ENCODE measurements at places on chromosomes 6 and 20.

GRCh38 chr6:117542493-117542892 is 59.8 kb downstream of the GOPC start:
- DNase-seq: no peak

DNA sequence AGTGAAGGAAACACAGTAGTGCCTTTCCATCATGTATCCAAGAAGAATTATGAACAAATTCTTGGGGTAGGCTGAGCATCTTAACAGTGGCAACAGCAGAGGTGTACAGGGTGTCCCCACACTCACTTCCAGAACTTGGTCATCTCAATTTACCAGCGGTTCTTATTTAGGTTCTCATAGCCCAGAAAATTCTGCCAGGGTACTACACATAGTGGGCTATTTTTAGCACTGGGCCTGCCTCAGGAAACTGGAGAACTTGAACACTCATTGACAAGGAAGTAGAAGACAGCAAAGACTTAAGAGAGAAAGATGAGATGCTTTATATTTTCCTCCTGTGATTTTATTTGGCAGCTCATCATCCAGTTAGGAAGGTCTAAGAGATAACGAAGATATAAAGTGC is 71.8 kb upstream of the PHIP start:
- DNase-seq: no peak

DNA sequence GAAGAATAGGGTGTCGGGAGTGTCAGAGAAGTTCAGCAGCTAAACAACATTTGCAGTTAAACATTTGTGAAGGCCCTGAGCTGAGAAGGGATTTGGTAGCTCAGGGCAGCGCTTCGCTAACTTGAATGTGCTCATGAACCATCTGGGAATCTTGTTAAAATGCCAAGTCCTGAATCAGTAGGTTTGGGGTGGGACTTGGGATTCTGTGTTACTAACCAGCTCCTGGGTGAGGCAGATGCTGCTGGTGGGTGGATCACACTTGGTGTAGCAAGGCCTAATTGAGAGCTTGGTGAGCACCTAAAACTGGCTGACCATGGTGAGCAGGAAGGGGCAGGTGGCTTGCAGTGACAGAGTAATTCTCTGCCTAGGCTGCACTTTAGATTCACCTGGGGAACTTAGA is 5.9 kb downstream of the PTPRA start:
- no peak for DNase-seq

- DNase-seq: no peak
These were observed 78.3 kb downstream of the AKAP7 start for GRCh38 chr6:131213501-131213990.

DNA sequence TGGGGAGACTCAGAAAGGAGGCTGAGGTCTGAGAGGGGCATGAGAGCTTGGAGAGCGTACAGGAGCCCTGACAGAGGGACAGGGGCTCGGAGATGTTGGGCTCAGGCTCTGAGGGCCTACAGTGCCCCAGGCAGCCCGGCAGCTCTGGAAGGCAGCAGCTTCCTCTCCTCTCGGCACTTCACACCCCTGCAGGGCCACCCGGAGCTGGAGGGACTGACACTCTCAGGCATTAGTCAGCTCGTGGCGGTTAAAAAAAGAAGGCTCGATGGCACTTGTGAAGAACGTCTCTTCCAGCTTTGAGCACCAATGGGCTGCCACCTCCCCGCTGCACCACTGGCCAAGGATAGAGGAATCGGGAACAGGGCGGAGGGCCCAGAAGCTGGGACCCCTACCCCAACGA is 62.6 kb upstream of the SIRPA start:
- no peak for DNase-seq

- DNase-seq: no peak
These were observed 425.8 kb downstream of the FRK start for GRCh38 chr6:115634887-115635286.

GRCh38 chr6:50062051-50062450 is 12.3 kb upstream of the DEFB112 start:
- no peak for DNase-seq

GRCh38 chr6:7479801-7480266 is 61.6 kb upstream of the DSP start:
- no peak for DNase-seq

- DNase-seq: no peak
These were observed 110.3 kb downstream of the SOD2 start for GRCh38 chr6:159582736-159583135.

DNA sequence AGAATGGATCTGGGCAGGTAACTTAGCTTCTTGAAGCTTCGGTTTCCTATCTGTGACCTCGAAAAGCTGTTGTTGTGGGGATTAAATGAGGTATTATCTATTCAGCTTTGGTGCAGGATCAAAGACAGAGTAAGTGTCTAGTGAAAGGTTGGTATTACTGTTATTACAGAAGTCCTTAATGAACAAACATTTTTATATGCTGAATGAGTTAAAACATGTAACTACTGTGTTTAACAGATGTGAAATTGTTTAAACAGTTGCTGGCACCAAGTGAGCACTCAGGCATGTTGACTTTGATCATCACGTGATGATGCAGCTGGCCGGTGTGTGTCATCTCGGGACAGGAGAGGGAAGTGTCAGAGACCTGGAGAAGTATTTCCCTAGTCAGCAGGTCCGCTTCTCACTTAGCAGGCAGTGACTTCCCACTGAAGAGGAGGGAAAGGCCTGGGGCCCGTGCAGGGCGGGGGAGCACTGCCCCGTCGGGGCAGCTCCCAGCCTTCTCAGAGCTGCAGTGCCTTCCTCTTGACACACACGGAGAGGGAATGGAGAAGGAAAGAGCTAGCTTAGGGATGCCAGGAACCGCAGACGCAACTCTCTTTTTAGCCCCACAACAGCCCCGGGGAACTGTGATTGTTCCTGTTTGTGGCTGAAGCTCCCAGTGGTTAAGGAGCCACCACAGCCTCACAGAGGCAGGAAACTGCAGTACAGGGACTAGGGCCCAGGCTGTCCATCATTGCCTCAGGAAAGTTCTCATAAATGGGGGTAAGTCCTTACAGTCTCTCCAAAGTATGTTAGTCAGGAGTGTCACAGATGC is 18.0 kb downstream of the TUBB2A start:
- DNase-seq: no peak

DNA sequence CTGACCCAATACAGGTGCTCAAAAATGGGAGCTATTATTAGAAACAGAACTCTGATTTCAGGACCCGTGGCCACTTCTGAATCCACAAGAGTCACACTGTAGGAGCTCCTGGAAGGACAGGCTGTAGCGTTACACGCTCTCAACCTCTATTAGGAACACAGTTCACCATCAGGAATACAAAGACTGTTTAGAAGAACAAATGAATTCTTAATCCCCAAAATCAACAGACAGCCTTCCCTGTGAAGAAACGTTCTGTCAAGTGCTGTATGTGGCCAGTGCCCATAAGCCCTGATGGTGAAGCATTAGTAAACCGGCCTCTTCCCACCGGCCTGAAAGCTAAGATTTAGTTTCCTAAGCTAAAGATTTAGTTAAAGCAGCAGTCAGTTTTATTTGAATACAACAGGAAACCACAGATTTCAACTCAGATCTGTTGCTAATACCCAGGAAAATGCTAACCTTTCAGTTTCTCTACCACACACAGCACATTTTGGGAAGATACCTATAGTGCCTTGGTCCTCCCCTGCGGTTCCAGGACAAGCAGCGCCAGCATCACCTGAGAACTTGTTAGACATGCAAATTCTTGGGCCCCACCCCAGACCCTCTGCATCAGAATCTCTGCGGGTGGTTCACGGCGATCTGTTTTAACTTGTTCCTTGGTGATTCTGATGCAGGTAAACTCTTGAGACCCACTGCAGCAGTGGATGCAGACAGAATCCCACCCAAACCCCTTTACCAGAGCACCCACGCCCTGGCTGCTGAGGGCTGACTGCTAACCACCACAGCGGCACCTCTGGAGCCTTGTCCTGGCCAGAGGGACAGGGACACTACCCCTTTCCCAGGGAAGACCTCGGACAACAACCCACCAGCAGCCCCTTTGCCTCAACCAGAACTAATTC is 33.4 kb downstream of the MTRES1 start:
- DNase-seq: no peak

DNA sequence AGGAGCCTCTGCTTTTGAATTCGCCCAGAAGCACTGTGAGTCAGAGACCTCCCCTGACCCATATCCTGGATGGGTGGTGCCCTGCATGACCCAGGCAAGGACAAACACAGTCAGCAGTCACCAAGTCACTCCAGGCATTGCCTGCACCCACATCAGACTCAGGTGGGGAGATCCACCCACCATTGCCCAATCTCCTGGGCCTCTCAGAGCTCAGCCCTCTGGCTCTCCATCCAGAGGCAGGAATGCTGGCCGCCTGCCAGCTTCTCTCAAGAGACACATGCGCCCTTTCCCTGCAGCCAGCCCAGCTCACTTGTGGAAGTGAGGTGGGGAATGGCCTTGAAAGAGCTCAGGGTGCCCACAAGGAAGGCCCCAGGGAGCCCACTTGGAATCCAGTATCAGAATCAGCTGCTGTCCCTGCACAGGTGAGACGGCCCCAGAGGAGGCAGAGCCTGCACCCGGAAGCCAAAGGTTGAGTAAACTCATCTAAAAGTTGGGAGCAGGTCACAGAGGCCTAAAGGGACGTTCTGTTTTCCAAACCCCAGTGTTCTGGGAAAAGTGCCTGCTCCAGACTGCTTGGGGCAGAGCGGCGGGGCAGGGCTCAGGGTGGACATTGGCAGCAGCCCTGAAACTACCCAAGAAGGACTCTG is 129.8 kb downstream of the PREX1 start:
- DNase-seq: no peak

GRCh38 chr6:136952714-136953260 is 30.7 kb downstream of the SLC35D3 start:
- no peak for DNase-seq

DNA sequence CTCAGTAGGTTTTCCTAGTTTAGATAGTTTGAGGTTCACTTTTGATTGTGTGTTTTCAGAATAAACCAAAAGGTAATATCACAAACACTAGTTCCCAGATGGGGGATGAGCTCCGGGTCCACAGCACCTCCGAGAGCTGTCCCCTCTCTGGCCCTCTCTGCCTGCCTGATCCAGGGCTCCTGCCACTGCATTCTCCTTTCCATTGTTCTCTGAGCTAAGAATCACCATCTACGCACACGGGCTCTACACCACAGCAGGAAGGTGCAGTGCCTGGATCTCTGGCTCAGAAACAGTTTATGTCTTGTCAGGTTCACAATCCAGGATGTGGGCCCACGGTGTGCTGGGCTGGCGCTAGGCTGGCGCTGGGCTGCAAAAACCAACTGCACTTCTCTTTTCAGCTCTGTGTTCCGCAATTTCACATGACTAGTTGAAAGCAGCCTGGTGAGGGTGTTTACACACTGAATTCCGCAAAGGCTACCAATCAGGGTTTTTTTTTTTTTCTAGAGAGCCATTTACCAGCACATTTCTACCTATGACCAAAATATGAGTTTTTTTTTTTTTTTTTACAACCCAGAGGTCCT is 167.5 kb downstream of the SOD2 start:
- DNase-seq: no peak

DNA sequence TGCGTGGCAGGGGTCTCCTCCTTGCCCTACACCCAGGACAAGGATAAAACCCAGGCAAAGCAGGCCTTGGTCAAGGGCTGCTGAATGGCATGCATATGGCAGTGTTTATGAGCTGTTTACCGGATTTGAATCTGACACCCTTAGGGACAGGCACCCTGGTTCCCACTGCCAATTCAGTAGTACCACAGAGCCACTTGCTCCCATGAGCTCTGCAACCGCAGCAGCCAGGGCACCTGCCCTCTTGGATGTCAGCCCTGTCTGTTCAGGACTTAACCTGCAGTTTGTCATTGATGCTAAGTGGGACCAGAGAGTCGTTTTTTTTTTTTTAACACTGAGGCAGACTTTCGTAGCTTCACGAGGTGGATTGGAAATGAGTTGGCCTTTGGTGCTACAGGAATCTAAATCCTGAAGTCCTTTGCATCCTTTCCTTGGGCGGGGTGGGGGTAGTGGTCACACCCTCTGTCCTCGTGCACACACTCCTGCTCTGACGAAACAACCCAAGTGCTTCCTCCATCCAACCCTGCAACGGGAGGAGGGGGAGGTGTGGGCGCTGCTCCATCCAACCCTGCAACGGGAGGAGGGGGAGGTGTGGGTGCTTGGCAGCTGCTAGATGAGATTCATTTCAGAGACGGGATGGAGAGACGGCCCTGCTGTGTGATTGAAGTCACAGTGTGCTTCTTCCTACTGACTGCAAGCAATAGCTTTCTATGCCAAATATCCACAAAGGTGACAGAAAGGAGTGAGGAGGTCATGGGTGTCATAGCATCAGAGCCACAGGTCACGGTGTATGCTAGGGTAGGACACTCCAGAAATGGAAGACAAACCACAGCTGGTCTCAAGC is 166.5 kb downstream of the SMOC2 start:
- no peak for DNase-seq

DNA sequence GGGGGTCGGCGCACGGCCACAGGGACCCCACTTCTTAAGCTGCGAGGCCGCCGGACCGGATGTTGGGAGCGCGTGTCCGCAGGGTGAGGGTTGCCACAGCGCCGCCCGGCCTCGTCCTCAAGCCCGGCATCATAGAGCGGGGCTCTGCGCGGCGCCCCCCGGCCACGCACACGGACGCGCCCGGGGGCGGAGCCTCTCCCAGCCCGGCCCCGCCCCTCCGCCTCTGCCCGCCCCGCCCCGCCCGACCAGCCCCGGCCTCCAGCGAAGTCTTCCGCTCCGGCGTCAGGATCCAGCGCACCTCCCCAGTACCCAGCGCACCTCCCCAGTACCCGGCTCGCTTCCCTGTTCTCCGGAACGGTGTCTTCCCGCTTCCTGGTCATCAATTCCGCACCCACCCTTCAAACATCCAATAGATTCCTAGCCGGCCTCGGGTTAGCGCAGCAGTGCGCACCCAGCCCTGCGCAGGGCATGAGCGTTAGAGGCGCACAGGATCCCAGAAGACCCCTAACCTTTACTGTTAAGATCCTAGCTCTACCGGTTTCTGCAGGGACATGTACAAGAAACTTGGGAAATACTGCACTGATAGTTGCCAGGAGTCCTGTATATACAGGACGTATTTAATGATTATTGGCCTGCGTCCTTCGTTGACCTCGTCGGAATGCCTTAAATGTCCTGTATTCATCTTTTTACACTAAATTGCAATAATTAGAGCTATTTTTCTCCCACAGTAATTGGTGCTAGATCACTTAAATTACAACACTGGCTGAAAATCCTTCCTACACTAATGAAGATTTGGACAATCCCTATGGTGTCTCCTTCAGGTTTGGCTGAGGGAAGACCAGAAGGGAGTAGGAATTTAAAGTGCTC is 535 bp upstream of the DNAAF9 start:
- DNase-seq: peak; percentile 68

DNA sequence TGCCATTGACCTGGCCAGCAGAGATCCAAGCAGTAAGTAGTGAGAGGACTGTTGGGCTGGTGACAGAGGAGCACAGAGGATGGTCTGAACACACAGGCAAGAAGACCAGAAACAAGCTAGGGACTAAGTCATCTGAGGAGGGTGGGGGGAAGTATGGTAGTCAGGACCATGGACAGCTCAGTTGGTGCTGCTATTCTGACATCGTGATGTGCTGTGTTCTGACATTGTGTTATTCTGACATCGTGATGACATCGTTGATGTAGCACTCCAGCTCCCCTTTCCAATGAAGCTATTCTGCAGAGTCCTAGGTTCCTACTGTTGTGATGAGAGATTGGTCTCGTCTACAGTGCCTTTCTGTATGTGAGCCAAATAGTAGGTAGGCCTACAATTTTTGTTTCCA is 28.7 kb downstream of the CFAP206 start:
- peak; percentile 16 for DNase-seq
